Stimulated activated CD4-positive, alpha-beta T cell treated with anti-CD3 and anti-CD28 coated beads, TNF-alpha, amount 100 ng/mL, for 4 hours (primary cell): ENCODE measurements at places on chromosomes 3 and 15.

- DNase-seq, result peak; percentile 32
Observed at GRCh38 chr3:50340448-50341329, at the start of gene RASSF1. Gene RASSF1, minus strand, starts transcription at chr3:50340836. Its CDS starts 31 bp downstream, at chr3:50340805.

GRCh38 chr3:37855363-37855970, 6.2 kb upstream of the CTDSPL start:
- DNase-seq, result peak; percentile 64

DNA sequence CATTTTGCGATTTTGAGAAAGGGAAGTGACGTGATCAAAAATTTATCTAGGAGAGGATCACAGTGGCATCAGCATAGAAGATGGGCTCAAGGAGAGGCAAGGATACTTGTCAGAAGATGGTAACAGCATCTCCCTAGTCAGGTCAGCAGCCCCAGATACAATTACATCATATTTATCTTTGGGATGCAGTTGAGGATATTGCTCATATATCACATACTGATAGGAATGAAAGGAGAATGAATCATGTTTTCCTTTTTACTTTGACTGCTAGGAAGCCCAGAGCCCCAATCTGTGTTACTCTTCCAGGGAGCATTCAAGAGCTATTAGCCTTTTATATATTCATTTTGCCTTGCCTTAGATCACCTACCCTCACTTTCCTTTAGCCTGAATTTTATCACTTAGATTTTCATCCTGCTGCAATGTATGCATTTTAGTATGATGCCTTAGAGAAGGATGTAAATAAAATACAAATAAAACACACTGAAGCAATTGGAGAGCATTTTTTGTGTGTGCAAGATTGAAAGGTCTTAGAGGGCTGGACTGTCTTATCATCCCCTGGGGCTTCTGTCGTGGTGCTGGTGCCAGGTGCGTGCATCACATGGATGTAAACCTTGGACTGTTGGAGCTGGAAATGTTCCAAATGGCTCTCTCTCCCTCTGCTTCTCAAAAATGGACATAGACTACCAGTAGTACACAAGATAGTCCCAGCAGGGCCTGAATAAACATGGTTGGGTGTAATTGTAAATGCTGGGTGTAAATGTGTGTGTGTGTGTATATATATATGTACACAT, 40.3 kb downstream of the CORO2B start:
- no peak for DNase-seq

DNA sequence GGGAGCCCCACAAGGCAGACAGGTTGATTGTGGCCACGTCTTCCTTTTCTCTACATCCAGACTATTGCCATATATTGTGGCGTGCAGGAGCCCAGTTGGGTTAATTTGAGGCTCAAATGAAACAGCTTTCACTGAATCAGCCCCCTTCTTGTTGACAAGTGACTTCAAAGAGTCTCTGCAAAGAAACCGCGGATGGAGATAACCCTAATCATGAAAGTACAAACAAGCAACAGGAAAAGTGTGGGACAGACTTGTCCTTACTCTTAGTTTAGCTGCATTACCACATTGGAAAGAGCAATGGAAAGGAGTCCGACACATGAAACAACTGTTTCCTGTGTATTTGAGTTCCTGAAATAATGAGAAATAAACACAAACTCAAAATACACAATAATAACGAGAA, 3.3 kb downstream of the TMEM40 start:
- DNase-seq, result no peak

- no peak for DNase-seq
Observed at GRCh38 chr15:27172821-27173220, 201.8 kb downstream of the GABRG3 start.

- DNase-seq, result no peak
Observed at GRCh38 chr15:28919201-28919635, 33.4 kb downstream of the APBA2 start.

GRCh38 chr3:732326-732928, 360.4 kb upstream of the CNTN6 start:
- DNase-seq, result no peak

- no peak for DNase-seq
Observed at GRCh38 chr15:40097096-40097967, 11.3 kb downstream of the BMF start.

GRCh38 chr3:140292684-140293083, 357.7 kb downstream of the CLSTN2 start:
- DNase-seq, result no peak

DNA sequence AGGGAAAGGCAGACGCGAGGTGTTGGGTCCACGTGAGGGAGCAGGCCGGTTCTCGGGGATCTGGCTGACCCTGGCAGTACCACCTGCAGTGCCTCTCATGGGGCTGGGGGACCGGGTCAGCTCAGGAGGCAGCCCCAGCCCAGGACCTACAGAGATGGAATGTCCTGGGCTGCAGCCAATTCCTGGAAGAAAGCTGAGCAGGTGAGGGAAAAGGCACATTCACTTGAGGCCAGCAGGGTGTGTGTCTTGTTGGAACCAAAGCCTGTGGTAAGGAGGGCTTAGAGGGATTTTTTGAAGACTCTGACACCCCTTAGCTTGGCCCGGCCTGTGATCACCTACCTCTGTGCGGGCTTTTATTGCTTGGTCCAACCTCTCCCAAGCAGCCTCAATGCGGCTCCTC, 15.8 kb downstream of the PLA2G4B start:
- no peak for DNase-seq

DNA sequence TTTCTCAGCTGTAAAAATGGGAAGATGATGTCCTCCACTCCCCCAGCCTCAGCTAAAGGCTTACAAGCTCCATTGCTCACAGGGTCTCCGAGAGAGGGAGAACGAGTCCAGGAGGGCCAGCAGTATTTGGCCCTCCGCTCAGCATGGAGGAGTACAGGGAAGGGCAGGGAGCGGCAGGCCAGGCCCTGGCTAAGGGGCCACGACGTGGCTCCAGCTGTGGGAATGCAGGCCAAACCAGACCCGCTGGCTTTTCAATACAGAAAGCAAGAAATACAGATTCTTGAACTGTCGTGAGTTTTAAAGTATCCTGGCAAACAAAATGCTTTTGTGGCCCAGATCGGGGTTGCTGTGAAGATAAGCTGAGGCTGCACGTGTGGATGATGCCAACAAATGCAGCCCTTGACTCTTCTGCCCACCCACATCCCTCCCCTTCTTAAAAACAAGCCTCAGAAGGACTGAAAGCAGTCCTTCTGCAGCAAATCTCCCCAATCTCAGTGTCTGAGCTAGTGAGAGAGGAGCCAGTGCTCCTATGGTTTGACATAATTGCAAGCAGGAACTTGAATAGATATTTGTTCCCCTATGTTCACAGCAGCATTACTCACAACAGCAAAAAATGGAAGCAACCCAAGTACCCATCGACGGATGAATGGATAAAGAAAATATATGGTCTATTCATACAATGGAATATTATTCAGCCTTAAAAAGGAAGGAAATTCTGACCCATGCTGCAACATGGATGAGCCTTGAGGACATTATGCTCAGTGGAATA, 18.5 kb upstream of the FBLN2 start:
- no peak for DNase-seq

DNA sequence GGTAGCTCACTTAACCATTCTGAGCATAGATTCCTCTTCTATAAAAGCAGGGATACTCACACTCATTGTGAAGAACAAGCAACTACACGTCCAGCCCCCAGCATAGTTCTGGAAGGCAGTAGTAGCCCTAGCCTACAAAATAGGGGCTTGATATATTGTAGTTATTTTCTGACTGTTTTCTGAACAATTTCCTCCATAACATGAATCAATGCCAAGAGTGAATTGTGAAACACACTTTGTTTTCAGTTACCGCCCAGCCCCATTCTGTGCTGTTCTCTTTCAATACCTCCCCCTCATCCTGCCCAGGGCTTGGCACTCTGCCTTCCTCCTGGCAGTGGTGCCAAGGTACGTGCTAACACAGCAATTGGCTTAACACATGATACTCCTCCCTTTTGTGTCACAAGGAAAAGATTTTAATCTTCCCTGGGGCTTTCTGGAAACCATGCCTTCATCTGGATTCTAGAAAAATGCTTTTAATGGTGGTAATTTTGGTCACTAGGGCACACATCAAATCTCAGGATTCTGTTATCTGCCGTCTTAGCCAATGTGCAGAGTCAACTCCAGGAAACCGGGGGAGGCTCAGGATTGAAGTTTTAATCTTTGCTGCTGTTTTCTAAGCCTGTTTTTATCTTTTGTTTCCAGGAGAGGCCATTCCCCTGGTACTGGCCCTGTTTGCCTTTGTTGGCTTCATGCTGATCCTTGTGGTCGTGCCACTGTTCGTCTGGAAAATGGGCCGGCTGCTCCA, 37.2 kb downstream of the IL20RB start:
- DNase-seq, result no peak

DNA sequence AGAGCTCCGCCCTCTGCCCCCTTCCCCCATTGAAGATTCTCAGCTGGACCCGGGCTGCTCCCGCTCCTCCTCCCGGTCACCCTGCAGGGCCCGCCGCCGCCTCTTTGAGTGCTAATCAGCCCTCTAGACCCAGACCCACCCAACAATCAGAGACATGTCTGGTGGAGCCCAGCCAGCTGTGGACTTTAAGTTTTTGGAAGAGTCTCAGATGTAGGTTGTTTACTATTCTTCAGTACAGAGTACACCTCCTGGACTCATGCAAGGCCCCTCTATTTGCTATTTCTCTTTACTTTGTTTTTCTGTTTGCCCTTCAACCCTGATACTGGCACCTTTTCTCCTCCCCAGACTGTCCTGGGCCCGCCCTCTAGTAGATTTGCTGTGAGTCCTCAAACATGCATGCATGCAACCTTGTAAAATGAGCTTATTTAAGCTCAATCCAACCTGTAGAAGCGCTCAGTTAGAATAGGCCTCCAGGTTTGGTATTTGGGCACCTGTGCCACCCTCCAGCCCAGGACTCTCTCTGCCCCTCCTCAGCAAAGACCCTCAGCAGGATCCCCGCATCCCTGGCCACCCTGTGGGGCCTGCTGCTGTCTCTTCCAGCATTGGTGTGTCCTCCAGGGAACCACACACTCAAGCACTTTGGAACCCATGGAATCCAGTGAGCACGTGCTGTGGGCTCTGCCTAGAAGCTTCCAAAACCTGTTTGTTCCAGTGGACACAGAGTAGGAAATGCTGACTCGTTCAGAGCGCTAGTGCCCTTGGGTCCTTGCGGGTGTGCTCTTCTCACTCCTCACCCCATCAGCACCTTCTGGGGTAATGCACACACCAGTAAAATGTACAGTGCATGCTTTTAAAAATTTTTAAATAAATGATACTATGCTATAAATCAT, 4.6 kb downstream of the PRR23E start:
- DNase-seq, result no peak

- no peak for DNase-seq
Observed at GRCh38 chr3:107394502-107394901, 17.3 kb downstream of the CCDC54 start.

GRCh38 chr3:81823882-81824395, 62.5 kb upstream of the GBE1 start:
- DNase-seq, result no peak

DNA sequence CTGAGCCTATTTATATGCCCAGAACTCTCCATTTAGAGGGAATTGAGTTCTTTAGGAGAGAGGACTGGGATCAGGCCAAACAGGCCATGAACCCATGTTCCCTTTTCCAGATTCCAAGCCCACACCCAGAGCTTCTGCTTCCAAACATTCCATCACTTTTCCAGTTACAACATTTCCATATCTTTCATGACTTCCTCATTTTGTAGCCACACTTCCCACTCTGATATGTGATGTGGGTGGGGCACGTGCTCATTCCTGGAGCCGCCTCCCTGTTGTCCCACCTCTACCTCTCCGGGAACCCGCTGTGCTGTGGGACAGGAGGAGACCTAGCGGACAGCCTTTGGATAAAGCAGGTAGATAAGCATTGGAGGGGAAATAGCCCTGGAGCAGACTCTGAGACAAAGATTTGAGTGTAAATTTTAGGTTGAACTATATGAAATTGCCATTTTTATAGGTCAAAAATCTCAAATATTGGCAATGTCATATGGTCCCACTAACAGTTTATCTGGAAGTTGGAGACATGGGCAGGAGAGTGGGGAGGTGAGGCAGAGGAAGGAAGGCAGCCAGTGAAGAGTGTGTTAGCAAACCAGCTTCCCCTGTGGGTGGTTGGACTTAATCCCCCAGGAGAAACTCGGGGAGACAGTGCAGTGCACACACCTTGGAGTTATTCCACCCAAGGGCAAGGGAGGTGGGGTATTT, 31.8 kb downstream of the CYP8B1 start:
- DNase-seq, result no peak

GRCh38 chr3:58176827-58177489, 33.8 kb downstream of the DNASE1L3 start:
- no peak for DNase-seq

DNA sequence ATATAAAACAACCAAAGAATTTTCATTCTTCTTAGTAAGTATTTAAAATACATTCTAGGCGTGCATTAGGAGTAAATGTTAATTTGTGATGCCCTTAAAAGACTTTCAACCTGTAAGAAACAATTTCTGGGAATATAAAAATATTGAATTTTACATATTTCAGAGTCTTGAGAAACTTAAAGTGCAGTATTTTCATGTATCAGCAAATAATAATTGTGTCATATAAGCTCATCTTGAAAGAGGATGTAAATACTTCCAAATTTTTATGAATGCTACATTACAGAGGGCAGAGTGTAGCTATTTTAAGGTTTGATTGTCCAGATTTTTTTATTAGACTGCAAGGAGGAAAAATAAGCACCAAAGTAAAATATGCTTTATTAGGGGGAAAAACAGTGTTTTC, 207.1 kb downstream of the VPS13C start:
- DNase-seq, result no peak
